Renal pelvis (tissue), 12 donors: ENCODE measurements at places on chromosomes 1 and 21.

GRCh38 chr1:205518661-205519540, 14.4 kb downstream of the CDK18 start:
- no peak for DNase-seq

DNA sequence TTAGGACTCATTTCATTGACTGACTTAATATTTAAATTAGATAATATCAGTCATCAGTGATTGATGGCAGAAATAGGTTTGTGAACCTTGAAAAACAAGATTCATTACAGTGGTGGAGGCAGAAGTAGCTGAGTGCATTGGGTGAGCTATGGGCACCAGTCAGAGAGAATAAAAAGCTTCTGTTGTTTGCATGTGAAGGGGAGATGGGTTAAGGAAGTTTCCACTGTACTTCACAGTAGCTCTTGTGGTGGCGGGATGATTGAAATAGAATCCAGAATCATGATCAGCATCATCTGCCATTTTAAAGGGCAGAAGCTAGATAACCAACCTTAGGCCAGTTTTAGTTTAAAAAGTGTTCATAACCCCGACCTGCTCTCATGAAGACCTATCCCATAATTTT, 66.2 kb downstream of the DTL start:
- DNase-seq: no peak

GRCh38 chr1:112723511-112723839, 8.3 kb upstream of the PPM1J start:
- no peak for DNase-seq

DNA sequence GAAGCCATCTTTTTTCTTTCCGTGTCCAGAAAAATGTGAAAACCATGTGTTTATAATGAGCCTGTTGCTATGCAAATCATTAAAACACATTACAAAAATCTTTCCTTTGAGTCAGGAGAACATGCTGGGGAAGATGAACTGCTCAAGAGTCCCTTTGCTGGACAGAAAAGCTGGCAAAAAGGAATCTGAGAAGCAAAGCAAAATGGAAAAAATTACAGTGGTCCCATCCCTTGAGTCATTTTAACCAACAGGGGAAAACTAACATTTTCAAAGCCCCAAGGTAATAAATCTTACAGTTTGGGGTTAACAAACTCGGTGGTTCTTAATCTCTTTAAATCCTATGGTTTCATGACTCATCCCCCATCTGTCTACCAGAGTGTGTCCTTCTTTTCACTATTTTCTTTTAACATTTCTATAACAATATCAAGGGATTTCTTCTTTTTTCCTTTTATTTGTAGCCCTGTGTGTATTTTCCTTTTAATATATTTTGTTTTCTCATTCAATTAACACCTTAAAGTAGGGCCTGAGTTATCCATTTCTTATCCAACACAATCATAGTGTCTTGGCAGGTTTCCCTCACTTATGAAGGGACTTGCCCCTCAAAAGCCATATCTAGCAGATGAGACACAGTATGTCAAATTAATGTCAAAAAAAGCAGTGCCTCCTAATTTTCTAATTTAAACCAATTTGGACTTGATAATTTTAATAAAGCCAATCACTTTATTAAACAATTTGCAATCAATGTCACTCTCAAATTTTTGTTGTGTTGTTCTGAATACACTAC, 105.4 kb downstream of the PTPN14 start:
- DNase-seq: no peak

DNA sequence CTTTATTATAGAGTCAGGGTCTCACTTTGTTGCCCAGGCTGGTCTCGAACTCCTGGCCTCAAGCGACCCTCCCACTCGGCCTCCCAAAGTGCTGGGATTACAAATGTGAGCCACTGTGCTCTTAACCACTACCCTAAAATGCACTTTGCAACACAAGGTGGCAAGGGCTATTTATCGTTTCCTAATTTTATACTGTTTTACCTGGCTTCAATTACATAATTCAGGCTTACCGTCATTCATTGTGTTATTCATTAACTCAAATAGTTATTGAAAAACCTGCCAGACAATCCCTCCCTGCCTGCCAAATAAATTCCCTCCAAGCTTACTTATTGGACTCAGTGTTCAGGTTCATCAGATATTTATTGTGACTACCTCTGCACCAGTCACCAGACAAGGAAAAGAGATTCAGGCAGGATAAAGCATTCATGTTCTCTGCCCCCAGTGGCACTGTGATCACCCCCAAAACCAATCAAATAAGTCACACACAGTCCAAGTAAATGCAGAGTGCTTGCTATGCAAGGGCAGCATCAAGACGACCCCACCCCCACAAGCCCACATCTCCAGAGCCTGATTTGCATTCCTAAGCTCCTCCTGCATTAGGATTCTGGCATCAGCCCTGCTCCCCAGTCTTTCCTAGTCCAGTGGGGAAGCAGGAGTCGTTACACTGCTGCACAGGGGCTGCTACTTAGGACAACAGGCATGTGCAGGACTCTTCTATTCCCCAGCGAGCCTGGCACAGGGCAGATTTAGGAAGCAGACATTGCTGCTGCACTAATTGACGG, 8.1 kb downstream of the PAQR7 start:
- peak; percentile 73 for DNase-seq

DNA sequence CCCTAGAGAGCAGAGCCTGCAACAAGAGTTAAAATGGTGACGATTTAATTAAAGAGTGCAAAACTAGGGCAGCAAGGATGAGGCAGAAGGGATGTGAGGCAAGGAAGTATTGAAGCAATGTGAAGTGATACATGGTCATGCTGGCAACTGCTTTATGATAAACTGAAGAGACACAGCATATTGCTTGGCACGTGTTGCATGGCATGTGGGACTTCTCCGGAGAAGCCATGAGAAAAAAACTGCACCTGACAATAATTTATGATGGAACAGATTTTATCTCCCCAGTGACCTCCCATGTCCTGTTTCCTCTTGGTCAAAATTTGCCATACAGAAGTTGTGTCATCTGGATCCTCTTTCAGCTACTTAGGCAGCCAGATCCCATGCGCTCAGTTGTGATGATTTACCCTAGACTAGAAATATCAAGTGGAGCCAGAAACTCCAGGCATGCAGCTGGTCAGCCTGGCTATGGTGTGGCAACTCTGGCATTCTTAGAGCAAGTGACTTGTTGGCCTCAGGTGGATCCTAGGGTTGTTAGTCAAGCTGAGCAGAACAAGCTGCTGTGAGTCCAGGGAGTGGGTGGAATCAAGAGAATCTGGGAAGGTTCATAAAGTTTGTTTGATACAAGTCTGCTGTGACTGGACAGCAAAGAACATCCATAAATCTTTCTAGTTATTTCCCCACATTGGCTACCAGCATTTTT, 611.4 kb upstream of the USP24 start:
- no peak for DNase-seq

DNA sequence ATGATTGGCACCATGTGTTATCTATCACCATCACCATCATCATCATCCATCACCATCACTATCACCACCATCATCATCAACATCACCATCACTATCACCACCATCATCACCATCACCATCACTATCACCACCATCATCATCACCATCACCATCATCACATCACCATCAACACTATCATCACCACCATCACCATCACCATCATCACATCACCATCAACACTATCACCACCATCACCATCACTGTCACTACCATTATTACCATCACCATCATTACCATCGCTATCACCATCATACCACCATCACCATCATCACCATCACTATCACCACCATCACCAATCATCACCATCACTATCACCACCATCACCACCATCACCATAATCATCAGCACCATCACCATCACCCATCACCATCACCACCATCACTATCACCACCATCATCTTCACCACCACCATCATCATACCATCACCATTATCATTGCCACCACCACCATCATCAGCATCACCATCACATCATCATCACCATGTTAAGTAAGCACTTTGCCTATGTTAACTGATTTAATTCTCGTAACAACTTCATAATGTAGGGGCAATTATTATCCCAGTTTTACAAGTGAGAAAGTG, 112.8 kb downstream of the LIPI start:
- DNase-seq: no peak

GRCh38 chr1:162485236-162485635, 12.4 kb upstream of the UHMK1 start:
- DNase-seq: no peak

- no peak for DNase-seq
These were observed 1441.2 kb downstream of the PLA2G4A start for GRCh38 chr1:188269956-188270355.

DNA sequence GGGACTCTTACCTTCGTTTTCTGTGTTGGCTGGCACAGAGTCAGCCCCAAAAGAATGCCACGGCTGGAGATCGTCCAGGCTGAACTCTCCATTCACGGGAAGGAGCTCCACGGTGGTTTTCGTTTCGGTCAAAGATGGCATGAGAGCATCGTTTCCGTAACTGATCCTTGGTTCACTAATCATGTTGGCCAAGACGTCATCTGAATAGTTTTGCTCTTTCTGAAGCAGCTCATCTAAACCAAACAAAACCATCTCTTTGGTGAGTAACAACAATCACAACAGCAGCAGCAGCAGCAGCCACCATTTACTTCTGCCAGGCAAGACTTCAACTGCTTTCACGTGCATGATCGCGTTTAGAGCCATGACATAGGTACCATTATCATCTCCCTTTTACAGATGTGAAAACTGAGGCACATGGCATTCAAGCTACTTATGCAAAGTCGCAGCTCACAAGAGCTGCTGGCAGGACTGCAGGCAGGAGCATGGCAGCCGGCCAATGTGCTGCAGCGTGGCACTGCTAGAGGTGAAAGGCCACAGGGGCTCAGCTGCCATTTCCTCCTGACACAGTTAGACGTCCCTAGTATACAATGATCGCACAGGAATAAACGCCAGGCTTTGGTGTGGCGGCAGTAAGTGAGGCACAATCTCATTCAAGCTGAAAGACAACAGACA, 177.1 kb downstream of the GABPA start:
- DNase-seq: no peak

DNA sequence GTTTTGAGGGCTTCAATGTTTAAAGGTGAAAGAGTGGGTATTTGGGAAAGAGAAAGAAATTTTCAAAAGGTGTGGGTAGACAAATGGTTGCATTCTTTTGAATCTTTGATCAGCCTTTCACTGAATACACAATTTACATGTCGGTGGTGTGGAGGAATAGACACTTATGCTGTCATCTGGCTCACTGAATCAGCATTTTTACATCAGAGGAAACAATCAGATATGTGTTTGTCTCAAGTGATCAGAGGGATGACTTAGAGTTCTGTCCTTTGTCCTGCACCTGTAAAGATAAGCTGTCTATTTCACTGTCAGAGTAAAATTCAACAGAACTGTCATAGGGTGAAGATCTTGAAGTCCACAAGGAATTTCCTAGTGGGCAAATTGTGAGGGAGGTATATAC, 170.9 kb upstream of the USP25 start:
- DNase-seq: no peak

- DNase-seq: no peak
These were observed 111.8 kb upstream of the GRIK3 start for GRCh38 chr1:37146071-37146470.

GRCh38 chr1:212596798-212597197, 11.8 kb upstream of the ATF3 start:
- no peak for DNase-seq

DNA sequence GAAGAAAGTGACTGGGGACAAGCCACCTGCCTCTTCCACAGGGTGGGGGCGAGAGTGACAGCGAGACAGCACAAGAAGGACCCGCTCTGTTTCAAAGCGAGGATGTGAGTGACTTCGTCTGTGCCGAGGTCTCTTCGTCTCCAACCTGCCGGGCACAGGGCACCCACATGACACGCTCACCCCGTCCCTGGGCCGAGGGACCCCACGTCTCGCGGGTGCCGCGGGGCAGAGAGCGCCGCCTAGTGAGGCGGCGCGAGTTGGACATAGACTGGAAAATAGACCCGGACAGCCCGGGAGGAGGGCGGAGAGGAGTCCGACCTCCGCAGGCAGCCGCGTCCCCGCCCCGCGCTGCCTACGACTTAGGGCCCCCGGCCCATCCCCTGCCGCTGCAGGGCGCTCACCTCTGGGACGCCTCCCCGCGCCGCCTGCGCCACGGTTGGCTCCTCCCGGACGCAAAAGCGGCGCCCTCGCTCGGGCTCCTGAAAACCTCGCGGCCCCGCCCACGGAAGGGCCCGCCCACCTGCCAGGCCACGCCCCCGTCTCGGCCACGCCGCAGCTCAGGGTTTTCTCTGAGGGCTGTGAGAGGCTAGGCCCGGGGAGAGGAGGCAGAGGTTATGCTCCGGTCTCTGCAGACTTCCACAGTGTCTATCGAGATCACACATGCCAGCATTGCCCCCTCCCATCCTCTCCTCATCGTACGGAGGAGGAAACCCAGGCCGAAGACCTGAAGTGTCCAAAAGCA, at the start of gene TLR5:
Gene TLR5 (minus strand): TSS at position 454 of the 742 bp plus-strand sequence. CDS start 30,217 bp downstream, outside the sequence.
- peak; percentile 58 for DNase-seq

- no peak for DNase-seq
These were observed 5.1 kb upstream of the HES4 start for GRCh38 chr1:1004780-1005697.

- no peak for DNase-seq
These were observed 18.6 kb downstream of the KRTAP10-1 start for GRCh38 chr21:44521301-44521927.

DNA sequence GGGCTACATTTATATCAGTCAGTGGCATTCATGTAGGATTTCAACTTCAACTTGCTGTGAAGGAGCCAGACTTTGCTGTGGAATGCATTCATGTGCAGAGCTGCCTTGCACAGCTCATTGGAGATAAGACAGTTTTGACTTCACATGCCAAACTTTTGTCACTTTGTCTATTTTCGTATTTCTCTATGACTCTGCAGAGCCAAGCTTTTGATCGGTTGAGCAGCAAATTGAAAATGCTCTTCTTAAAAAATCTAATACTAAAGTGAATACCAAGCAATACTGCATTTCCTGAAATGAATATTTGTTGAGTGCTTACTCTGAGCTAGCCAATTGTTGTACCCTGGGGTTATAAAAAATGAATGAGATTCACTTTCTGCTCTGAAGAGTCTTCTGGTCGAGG, 388.7 kb downstream of the ST6GALNAC3 start:
- DNase-seq: no peak

DNA sequence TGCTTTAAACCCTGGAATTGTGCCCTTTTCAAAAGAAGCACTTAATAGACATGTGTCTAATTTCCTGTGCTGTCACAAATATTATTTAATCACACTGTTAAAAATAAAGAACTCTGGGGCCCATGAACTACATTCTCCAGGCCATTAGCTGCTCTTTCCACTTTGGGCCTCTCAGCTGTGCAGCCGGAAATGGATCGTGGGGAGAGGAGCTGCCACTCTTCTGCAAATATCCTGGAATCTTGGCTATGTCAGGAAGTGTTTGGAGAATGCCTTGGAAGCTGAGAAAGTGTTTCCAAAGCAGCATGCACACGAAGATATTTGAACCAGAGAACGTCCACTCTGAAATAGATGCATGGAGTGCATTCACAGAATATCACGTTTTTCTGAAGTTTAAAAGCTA, 27.5 kb upstream of the VPS26C start:
- peak; percentile 24 for DNase-seq

- DNase-seq: peak; percentile 47
These were observed 12.6 kb downstream of the FLG2 start for GRCh38 chr1:152347116-152347728.

- no peak for DNase-seq
These were observed 408.0 kb downstream of the MATN1 start for GRCh38 chr1:30315185-30315960.
